ENCODE measurements at places on chromosomes 12 and 14.

- peaks cover 26% of the 10 kb centered on the region for H3K27me3 ChIP-seq
- no peak overlapping the region for H3K27ac ChIP-seq
- H3K36me3 ChIP-seq = no peaks in the 10 kb centered on the region
- no peak overlapping the region for H3K4me3 ChIP-seq
These were observed 2.0 kb downstream of the RIPK3 start for GRCh38 chr14:24337824-24338175.

DNA sequence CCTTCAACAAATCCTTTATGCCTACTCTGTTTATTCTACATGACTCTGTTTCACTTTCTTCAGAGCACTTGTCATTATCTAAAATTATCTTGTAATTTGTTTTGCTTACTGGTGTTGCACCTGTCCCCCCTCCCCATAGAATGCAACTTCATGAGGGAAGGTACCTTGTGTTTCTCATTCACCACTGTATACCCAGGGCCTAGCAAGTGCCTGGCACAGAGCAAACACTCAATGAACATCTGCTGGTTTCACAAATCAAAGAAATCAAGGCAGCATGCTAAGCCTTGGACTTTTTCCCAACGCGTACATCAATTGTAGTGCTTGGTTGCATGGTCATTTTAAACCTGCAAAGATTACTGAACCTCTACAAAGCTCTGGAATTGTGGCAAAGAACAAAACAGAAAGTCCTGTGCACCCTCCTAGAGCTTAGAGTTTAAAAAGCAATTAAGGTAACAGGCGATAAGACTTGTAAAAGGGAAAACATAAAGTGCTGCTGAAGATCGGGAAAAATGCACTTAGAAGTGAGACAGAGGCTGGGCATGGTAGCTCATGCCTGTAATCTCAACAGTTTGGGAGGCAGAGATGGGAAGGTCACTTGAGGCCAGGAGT, 479.1 kb downstream of the MED13L start:
- no peak overlapping the region for H3K27ac ChIP-seq
- no peak for DNase-seq
- no peaks in the 10 kb centered on the region for H3K4me1 ChIP-seq
- peaks cover 4% of the 10 kb centered on the region for H3K36me3 ChIP-seq
- H3K4me3 ChIP-seq = no peak overlapping the region

DNA sequence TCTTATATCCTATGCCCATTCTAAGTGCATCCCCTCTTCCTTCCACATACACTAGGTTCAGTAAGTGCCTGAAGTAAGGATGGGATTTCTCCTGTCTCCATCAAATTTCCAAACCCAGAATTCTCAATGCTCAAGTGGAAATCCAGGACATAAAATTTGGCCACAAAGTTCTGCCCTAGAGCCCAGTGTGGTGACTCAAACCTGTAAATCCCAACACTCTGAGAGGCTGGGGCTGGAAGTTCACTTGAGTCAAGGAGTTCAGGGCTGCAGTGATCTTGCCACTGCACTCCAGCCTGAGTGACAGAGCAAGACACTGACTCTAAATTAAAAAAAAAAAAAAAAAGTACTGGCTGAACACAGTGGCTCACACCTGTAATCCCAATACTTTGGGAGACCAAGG, 4.5 kb upstream of the ARF3 start:
- no peak for DNase-seq
- H3K36me3 ChIP-seq = no peaks in the 10 kb centered on the region
- no peak overlapping the region for H3K27ac ChIP-seq
- H3K4me1 ChIP-seq = no peaks in the 10 kb centered on the region
- H3K4me3 ChIP-seq = no peak overlapping the region

DNA sequence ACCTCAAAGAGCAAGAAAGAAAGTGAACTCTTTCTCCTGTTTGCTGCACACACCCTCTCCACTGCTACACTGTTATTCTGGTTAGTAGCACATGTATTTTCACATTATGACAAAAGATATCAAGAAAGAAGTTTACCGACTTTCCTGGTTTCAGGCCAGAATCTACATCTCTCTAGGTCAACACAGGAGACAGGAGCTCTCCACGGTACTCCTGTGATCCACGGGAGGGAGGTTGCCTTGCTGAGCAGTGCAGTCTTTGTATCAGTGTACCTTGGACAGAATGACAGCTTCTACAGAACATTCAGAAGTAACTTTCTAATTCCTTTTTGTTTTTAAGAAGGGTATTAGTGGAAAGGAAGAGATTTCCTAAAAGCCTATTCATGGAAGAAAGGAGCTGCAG, 805.6 kb downstream of the NRXN3 start:
- H3K4me3 ChIP-seq = no peak overlapping the region
- no peaks in the 10 kb centered on the region for H3K27me3 ChIP-seq
- H3K4me1 ChIP-seq = peaks cover 3% of the 10 kb centered on the region
- H3K36me3 ChIP-seq = no peaks in the 10 kb centered on the region

DNA sequence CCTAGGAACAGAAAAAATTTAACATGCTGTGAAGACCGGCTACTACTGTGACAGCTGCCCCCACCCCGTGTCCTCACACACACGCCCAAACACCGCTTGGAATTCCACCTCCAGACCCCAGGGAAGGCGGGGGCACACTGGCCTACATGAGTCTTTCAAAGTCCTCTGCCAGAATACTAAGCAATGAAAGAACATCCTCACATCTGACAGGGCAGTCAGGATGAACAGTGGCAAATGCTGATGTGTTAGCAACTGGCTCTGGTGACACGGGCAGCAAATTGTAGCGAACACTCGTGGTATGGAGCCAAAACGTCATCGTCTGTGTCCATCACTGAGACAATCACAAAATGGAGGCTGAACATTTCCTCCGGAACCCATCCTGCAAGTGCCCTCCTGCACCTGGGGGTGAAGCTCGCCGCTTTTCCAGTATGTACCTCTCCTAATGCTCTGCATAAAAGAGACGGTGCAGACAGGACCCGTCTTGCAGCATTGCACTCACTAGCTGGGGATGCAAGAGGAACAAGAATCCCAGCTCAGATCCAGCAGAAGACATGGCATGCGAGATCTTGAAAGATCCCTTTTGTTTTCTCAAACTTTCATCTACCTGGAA, 94.8 kb downstream of the BCL11B start:
- H3K4me3 ChIP-seq = no peak overlapping the region
- DNase-seq = no peak
- peaks cover 2% of the 10 kb centered on the region for H3K27me3 ChIP-seq
- H3K36me3 ChIP-seq = no peaks in the 10 kb centered on the region
- H3K27ac ChIP-seq = no peak overlapping the region

DNA sequence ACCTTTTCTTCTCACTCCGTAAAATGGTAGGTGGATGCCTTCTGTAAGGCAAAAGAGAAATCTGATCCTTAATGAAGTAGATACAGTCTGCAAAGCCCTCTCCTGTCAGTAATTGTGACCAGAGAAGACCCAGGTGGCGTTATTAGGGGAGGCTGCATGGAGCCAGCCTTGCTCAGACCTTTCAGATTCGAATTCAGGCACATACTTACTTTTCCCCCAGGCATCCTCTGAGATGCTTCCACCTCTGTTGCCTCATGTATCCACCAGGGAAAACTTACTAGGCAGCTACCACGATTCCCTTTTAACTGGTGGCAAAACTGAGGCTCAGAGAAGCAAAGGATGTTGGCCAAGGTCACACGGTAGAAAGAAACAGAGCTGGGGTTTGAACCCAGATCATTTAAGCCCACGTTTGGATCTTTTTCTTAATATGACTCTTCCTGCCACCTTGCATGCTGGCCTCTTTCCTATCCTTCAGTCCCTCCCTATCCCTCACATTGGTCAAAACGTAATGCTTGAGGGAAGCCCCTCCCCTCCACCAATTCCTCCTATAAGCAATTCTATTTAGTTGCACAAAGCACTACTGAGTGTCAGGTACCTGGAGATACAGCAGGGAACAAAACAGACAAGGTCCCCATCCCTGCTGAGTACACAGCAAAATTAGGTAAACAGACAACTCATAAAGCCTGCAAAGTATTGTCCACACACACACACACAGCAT, 179.4 kb downstream of the KSR2 start:
- H3K27me3 ChIP-seq = peaks cover 2% of the 10 kb centered on the region
- no peak overlapping the region for H3K27ac ChIP-seq
- H3K36me3 ChIP-seq = no peaks in the 10 kb centered on the region
- no peak for DNase-seq
- peaks cover 2% of the 10 kb centered on the region for H3K4me1 ChIP-seq
- no peak overlapping the region for H3K4me3 ChIP-seq

GRCh38 chr14:50001999-50002925, 109.4 kb downstream of the ARF6 start:
- peaks cover 1% of the 10 kb centered on the region for H3K27me3 ChIP-seq
- H3K27ac ChIP-seq = no peak overlapping the region
- H3K4me3 ChIP-seq = no peak overlapping the region
- H3K36me3 ChIP-seq = no peaks in the 10 kb centered on the region
- no peak for DNase-seq
